ENCODE measurements at places on chromosomes 4 and X.

DNA sequence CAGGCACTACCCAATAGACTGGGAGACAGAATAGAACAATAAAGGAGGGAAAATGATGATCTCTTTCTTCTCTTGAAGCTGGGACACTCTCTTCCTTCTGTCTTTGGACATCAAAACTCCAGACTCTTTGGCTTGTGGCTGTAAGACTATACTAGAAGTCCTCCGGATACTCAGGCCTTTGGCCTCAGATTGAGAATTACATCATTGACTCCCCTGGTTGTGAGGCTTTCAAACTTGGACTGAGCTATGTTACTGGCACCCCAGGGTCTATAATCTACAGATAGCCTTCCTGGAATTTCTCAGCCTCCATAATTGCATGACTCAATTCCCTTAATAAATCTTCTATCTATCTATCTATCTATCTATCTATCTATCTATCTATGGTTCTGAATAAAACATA lies 294.2 kb upstream of the CT83 start:
- no peak for DNase-seq

GRCh38 chrX:72621163-72621562 lies 48.5 kb upstream of the HDAC8 start:
- peak; percentile 1 for DNase-seq

GRCh38 chrX:39409246-39409917 lies 608.1 kb downstream of the MID1IP1 start:
- no peak for DNase-seq

DNA sequence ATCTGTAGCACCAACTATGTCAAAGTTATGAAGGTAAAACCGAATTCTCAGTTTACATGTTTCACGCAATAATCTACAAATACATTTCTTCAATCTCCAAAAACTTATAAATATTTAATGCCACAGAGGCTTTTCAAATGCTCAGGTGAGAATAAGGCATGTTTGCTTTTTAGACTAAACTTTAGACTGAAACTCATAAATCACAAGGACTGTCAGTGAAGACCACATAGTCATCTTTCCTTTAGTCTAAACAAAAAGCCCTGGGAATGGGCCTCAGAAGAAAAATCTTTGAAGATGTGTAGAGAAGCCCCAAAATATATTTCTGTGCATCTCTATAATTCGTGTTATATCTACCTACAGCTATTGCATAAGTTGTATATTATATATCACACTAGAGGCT lies 54.5 kb upstream of the DCTD start:
- DNase-seq, result no peak

- DNase-seq, result no peak
Observed at GRCh38 chrX:103687073-103687695, 685 bp upstream of the MORF4L2 start.

DNA sequence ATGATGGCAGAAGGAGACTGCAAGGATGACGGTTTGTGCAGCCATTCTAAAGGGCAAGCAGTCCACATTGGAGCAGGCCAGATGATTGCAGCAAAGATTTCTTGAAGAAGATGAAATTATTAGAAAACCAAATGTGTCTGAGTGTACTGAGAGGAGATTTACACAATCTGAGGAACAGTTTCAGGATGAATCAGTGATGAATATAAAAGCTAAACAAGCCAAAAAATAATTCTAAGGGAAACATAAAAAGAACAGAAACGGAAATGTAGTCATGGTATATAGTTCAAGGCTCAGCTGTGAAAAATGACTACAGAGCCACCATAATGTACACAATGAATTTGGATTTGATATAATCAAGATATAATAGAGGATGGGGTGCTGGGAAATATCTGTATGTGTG lies 168.5 kb downstream of the PDGFC start:
- DNase-seq, result peak; percentile 14

DNA sequence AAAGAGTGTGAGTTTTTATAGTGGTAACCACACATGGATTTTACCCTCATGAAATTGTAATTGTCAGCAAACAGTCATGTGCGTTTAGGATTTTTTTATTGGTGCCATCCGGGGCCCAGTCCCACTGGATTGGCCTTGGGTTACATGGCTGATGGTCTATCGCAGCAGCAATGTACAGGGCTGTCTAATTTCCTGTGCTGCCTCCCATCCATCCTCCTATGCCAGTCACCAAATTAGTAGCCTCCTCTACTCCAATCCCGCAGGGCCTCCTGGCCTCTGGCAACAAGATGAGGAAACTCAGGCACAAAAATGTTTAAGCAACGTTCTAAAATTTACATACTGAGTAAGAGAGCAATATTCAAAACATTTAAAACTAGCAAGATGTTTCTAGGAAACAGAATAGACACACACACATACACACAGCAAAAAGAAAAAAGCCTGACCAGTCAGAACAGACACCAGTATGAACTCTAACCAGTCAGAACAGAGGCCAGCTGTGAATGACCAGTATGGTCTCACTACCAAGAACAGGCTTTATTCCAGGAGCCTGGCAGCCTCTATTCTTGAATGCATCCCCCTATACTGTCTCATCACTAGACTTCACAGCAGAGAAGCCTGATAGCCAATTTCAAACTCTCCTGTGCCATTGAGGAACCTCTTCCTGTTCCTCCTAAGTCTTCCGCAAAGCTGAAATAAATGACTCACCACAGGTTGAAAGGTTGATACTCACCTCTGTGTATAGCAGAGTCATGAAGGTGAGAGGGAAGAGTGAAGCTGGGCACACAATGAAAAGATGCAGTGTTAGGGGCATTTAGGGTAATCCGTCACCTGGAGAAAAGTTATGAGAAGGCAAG lies 42.6 kb downstream of the CHRNA9 start:
- no peak for DNase-seq

GRCh38 chr4:174222266-174222872 lies 61.1 kb downstream of the FBXO8 start:
- peak; percentile 23 for DNase-seq

DNA sequence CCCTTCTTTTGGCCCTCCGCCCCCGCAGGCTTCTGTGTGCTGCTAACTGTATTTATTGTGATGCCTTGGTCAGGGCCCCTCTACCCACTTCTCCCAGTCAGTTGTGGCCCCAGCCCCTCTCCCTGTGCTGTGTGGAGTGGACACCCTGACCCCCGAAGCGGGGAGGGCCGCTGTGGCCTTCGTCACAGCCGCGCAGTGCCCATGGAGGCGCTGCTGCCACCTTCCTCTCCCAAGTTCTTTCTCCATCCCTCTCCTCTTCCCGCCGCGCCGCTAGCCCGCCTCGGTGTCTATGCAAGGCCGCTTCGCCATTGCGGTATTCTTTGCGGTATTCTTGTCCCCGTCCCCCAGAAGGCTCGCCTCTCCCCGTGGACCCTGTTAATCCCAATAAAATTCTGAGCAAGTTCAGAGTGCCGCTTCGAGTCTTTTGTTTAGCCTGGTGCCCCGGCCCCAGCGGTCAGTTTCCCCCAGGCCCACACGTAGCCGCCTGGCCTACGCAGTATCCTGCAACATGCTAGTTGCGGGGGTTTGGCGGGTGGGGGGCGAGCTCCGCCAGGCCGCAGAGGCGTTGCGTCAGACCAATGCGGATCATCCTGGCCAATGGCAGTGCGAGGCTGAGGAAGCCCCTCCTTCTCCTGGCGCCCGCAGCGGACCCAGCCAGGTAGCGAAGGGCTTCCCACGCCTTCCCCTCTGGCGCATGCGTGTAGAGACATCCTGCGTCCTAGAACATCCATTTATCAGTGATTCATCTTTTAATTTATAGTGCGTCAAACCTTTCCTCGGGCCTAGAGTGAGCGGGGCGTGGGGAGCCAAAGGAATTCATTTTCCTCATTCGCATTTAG lies 5.6 kb upstream of the KANTR start:
- DNase-seq, result peak; percentile 68

- peak; percentile 49 for DNase-seq
Observed at GRCh38 chr4:155787113-155787710, 28.4 kb downstream of the GUCY1B1 start.

DNA sequence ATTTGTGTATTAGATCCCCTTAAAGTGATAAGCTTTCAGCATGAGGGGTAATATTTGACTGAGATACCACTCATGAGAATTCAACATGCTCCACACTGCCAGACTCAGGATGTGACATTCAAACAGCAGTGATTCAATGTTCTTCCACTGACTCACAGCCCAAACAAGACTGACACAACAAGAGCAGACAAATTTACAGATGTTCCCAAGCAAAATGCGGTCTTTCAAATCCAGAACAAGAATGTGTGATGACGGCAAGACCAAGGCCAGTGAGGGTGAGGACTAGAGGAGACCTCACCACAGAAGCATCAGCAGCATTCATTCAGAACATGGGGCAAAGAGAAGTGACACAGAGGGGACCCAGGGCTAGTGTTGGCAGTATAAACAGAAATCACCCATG lies 99.3 kb upstream of the GRIA3 start:
- DNase-seq, result peak; percentile 68

DNA sequence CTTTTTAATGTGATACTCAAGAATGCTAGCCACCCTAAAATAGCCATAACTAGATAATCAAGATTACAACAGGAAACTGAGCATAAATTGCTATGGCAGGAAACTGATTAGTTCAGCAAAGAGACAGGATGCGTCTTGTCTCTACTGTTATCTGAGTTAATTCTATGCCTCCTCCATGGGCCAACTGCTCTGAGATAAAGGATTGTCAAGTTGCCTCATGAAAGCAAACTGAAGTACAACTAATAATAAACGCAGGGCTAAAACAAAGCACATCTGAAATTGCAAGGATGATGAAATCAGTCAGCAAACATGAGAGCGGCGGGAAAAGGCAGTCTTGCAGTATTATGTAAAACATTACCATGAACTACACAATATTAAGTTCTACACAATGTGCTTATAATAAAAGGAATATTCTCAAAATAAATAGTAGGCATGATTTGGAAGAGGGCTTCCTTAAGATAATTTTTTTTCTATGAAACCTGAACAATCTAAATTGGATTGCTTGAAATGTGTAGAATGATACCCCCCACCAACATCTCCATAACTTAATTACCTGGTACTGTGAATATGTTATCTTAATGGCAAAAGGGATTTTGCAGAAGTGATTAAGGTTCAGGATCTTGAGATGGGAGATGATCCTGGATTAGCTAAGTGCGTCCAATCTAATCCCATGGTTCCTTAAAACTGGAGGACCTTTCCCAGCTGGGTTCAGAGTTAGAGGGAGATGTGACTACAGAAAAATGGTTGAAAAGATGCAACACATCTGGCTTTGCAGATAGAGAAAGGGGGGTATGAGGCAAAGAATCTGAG lies 65.9 kb downstream of the ANTXR2 start:
- no peak for DNase-seq

DNA sequence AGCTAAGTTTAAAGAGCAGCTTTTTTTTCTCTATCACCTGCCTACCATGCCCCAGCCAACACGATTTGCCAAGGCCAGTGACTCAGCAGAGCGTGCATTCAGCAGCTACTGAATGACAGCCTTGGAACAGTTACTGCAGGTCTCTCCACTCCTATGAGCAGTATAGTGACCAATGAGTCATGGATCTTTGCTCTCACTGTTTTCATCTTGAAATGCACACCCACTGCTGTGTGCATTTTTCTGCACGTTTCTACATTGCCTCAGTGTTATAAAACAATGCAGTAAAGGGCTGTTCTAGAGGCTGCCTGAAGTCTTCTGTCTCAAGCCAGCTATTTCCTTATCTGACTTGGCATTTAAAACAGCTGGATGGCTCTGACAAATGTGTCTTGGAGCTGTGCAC lies 66.0 kb upstream of the C4orf54 start:
- peak; percentile 34 for DNase-seq

DNA sequence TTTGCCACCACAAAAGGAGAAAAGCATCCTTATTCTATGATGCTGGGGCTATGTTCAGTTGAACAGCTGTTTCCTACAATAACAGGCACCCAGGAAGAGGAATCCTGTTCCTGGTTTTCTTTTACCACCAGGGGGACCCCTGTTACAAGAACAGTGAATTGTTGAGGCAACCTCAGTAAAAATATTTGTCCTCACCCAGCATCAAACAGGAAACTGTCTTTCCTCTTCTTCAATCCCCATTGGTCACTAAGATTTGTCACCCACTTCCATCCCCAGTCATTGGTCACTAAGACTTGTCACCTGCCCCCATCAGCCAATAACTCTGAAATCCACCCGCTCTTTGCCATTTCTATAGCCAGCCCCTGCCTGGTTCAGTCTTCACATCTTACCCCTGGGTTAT lies 143.5 kb upstream of the GALNT7 start:
- DNase-seq, result peak; percentile 64

DNA sequence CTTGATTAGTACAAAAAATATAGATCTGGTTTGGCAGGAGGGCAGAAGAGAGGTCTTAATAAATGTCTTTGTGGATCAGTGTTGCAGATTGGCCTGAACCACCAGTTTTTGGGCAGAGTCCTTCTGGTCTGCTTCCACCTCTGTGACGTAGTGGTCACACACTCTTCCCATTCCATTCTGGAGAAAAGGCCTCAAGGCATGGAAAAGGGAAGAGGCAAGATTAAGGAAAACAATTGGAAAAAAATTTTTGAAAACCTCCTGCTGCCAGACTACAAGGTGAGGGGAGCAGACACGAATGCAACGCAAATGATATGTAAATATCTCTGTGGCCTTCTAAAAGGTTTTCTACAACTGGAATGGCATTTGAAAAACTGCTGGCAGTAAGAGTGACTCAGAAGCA lies 24.3 kb upstream of the FAM47C start:
- no peak for DNase-seq

- DNase-seq, result peak; percentile 92
Observed at GRCh38 chrX:2696698-2697215, 5.7 kb downstream of the CD99 start.

DNA sequence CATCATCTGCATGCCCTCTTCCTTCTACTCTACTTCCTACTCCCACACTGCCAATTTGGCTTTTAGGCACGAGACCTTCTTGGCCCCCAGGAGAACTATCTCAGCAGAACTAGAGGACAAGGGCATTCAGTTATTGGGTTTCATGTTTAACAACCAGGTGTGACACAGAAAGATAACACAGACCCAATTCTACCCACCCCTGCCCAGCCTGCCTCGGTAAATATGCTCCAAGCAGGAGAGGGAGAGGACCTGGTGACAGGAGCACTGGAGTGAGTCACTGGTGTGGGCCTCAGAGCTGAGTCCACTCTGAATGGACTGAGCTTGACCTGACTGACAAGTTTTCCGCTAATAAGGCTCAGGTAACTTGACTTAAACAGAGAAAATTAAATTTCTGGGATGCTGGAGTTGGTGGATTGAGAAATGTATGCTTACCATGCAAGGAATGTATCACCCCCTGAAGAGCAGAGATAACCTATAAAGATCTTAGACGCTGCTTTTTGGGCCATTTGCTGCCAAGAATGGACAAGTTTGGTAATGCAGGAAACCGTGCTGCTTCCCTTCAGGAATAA lies 52.5 kb downstream of the CASP3 start:
- no peak for DNase-seq

GRCh38 chrX:77453190-77453589 lies 6.0 kb downstream of the FGF16 start:
- no peak for DNase-seq

DNA sequence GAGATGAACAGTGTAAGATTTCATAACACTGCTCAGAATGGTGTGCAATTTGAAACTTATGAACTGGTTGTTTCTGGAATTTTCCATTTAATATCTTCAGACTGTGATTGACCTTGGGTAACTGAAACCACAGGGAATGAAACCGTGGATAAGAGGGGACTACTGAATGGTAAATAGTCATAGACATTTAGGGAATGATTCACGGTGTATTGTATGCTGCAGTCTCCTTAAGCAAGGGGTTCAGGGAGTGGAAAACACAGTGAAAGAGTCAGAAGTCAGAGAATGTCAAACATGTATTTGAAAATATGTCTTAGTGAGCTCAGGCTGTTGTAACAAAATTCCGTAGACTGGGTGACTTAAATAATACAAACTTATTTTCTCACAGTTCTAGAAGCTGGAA lies 398.2 kb upstream of the DIPK2B start:
- DNase-seq, result peak; percentile 33

GRCh38 chrX:71870208-71871098 lies 40.2 kb upstream of the NHSL2 start:
- DNase-seq, result peak; percentile 7

- DNase-seq, result no peak
Observed at GRCh38 chrX:46179748-46180147, 365.5 kb downstream of the ZNF674 start.

Data from EL (cell line).